ENCODE measurements at places on chromosomes 4 and X.

DNA sequence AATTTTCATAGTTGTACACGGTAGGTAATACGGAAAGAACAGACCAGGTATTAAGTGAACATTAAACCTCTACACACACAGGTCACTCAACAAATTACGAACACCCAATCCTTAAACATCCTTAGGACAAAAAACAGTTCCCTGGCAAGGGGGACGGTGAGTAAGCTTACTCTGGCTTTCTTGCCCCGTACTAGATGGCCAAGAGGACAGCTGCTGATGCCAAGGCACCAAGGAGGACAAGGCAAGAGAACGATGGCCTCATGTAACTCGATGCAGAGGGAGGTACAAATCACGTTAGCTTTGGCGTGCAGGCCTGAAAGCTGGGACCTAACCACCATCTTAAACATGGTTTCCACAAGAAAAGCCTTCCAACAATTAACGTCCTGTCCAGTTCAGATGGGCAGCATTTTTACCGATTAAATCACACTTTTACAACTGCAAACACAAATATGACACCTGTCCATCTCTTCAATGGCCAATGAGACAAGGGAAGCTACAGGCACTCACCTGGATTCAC, 23.7 kb downstream of the FAT1 start:
- no peak for DNase-seq

DNA sequence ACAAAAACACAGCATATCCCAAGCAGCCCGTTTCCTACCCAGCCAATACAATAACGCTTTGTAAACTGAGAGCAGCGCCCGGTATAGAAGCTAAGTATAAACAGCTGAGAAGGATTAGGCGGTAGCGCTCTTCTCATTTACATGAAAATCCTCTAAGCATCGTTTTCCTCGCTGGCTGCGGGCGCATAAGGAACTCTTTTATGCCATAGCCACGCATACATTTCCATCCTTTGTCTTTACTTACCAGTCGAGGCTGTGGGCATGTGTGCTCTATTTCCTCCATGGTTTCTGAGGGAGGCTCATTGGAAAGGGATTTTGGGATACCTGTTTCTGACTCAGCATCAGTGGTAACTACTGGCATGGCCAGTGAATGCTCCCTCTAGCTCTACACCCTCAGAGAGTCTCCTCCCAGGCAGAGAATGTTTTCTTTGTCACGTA, 383 bp downstream of the PCYT1B start:
- no peak for DNase-seq

- no peak for DNase-seq
Measured at GRCh38 chr4:16952896-16953630, 54.6 kb upstream of the LDB2 start.

GRCh38 chrX:2697741-2698299, 6.7 kb downstream of the CD99 start:
- DNase-seq: no peak

- no peak for DNase-seq
Measured at GRCh38 chrX:145825896-145826295, 8.3 kb downstream of the SLITRK2 start.

DNA sequence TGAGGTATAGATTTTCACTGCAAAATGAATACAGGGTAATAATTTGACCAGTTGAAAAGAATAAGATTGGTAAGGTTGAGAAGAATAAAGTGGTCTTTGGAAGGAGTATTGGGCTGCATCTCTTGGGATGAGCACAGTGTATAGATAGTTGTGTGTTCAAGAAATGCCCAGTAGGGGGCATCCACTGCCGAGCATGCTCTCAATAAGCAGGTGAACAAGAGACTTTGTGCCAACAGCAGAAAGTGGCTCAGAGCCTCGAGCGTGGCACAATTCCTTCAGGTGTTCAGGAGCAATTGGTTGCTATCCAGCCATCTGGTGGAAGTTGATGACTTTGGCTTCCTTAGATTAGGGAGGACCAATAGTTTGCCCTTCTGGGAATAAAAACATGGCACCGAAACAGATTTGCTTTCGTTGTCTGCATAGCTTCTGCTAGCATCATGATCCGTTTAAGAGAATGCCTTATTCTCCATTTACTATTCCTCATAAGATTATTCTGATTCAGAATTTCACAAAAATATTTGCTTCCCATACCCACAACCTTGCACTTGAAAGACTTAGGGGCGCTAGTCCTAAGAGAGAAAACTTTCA, 258.1 kb upstream of the NEIL3 start:
- DNase-seq: no peak

DNA sequence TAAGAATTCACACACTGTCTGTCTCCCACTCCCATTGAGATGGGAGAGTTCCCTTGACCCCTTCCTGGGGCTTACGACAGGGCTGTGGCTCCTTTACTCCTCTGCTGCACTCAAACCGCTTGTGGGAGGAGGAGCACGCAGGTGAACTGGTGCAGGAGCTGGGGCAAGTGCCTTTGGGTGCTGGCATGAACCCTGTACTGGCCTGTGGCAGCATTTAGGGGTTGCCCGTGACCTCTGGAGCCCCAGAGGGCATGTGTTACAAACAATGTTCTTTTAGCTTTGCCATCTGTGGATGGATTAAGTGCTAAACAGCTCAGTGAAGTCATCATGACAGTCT, 21.8 kb upstream of the FTHL17 start:
- no peak for DNase-seq

DNA sequence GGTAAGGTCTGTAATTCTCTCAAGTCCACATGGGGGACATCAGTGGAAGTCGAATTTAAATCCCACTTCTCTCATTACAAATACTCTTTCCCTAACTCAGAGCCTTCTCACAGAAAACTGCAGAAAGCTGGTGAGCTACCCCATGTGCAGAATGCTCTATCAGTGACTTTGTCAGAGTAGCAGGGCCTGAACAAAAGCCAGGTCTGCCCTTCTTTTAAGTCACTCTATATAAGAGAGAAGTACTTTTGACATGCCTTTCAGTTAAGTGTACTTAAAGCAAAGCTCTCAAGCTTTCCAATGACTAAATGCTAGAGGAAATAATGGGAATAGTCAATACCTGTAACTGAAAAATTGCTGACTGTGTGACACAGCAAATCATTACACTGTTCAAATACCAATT, 323.1 kb downstream of the KCNIP4 start:
- DNase-seq: no peak

- DNase-seq: no peak
Measured at GRCh38 chr4:141768954-141769353, 132.6 kb downstream of the IL15 start.

GRCh38 chr4:87006676-87007527, 72.1 kb downstream of the AFF1 start:
- DNase-seq: peak; percentile 79

GRCh38 chr4:4750187-4750586, 109.3 kb upstream of the MSX1 start:
- no peak for DNase-seq

GRCh38 chr4:48196758-48197504, 62.9 kb upstream of the TXK start:
- no peak for DNase-seq

- no peak for DNase-seq
Measured at GRCh38 chr4:170001745-170002267, 24.4 kb downstream of the MFAP3L start.

DNA sequence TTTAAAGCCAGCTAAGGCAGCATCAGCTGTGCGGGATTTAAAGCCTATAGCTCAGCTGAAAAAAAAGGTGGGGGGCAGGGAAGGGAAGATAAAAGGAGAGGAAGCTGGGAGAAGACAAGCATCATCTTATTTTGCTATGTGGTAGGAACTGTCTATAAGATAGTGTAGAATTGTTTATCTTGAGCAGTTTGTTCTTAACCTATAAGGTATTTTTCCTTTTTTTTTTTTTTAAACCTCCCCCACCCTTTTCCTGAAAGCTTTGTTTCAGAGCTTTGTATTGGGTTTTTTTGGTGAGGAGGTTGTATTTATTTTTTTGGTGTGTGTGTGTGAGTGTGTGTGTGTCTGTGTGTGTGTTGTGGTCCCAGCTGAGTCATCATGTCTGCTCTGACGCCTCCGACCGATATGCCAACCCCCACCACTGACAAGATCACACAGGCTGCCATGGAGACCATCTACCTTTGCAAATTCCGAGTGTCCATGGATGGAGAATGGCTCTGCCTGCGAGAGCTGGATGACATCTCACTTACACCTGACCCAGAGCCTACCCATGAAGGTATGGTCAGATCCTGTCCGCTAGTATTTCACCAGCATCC, 531 bp downstream of the RUFY3 start:
- DNase-seq: no peak

DNA sequence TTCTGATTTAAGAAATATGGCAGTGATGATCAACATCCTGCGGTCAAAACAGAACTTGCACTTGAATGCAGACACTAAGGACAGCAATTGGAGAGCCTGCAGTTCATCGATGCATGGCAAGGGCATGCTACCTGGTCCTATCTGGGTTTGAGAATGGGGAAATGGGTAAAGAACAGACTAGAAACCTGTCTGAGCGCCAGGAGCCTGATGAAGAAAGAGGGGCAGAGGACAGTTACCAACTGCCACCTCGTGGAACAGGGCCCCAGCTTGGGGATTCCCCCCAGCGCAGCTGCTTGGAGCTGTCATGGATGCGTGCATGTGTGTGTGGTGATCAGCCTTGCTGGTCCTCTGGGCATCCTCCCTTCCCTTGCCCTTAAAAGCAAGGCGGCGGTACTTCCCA, 30.2 kb upstream of the NKRF start:
- DNase-seq: no peak

DNA sequence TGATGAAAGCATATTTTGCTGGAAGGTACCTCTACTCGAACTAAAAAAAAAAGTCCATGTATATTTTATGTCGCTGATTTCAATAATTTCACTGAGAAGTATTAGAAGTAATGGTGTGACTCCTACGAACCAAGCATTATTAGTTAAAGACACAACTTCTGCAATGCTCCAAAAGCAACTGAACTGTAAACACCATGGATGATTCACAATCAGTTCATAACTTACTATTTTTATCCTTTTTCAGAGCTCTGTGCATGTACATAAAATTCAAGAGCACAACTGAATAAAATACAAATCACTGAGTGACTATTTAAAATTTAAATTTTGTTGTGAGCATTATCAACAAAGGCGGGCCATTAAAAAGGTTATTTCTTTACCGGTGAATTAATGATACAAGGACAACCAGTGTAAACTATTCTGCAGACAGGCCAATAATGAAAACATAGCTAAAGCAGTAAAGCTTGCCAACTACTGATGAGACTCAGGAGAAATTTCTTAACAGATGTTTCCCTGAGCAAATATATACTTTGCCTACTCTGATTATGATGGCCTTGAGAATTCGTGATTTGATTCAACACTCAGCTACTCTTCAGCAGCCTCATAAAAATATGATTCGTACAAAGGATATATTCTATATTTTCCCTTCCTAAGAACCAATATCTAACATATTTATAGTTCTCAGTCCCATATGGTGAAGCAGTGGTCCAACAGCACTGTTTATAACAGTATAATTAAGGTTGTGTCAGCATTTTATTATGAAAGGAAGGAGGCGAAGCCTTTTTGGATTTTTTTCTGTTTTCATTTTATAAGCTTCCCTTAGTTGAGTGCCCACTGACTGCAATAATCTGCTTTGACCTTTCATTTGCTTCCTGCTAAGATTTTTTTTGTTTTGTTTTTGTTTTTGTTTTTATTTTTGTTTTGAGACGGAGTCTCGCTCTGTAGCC, 62.8 kb upstream of the NEIL3 start:
- no peak for DNase-seq

DNA sequence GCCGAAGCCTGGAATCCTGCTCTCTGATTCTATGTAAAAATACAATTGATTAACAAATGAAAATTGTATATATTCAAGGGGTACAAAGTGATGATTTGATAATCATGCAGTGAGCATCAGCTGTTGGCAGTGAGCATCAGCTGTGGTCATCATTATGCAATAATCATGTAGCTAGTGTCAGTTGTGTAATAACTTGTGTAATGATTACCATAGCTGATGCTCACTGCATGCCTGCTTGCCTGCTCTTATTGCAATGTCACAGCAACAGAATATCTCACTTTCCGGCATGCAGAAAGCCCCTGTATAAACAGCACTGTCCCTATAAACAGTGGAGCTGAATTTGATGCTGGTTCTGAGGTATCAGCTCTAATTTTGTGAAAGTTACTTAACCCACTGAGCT, 46.8 kb downstream of the SULT1B1 start:
- no peak for DNase-seq

DNA sequence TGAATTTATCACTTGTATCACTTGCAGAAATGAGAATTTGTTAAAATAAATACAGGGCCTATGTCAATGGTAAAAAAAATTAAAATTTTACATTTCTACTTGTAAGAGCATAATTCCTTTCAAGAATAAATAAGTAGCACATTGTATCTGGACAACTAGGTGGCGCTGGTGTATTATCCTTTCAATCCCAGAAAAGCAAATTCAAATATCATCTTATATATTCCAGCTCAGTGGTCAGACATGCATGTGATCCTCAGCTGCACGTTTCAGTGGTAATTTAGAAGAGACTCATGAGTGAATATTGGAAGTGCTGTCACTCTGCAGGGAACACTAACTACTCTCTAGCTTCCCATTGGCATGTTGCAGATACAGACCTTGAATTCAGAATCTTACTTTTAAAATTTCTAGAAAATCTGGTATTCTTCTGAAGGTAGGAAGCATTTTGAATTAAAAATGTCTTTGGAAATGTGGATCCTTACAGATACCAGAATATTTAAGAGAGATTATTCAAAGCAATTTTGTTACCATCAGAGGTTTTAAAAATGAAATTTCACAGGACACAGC, 1414.7 kb upstream of the TENM3 start:
- DNase-seq: peak; percentile 44

DNA sequence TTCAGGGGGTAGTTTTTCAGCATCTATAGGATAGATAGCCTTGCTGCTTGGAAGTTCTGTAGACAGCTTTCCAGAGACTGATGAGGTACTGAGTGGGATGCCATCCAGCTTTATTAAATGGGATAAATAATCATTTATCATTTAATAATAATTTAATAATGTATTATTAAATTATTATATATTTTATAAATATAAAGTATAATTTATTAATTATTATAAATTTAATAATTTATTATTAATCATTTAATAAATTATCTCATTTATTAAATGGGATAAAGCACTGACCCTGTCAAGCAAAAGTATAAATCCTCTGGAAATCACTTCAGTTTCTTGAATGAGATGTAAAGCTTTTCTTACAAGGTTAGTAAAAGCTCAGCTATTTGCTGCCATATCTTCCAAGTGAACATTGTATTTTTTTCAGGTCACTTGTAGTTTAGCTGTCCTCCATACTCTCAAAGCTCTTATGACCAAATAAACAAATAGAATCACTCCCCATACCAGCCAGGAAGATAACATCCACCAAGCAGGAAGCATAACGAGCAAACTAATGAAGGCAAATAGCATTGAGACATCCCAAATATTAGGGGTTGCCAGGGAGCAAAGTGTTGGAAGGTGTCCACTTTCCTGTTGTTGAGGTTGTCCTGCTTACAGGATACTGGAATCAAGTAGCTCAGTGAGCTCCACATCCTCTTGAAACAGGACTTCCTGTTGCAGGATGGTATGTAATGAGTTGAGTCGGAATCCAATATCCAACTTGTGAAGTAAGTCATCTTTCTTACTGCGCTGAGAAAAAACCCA, 88.9 kb downstream of the ZNF674 start:
- no peak for DNase-seq

GRCh38 chr4:499567-499966, 557 bp downstream of the PIGG start:
- DNase-seq: no peak

GRCh38 chr4:107693132-107693531, 26.9 kb downstream of the PAPSS1 start:
- DNase-seq: no peak

Measured in NCI-H187 treated with DMSO at 0.1 percent for 48 hours (cell line).